RWPE2 (cell line): ENCODE measurements at places on chromosomes 1 and 21.

- no peak for DNase-seq
Observed at GRCh38 chr21:34035619-34036354, 37.6 kb upstream of the MRPS6 start.

- DNase-seq, result no peak
Observed at GRCh38 chr21:28537371-28538079, 455.2 kb downstream of the LTN1 start.

- no peak for DNase-seq
Observed at GRCh38 chr1:150560011-150560438, 10.8 kb downstream of the ADAMTSL4 start.

DNA sequence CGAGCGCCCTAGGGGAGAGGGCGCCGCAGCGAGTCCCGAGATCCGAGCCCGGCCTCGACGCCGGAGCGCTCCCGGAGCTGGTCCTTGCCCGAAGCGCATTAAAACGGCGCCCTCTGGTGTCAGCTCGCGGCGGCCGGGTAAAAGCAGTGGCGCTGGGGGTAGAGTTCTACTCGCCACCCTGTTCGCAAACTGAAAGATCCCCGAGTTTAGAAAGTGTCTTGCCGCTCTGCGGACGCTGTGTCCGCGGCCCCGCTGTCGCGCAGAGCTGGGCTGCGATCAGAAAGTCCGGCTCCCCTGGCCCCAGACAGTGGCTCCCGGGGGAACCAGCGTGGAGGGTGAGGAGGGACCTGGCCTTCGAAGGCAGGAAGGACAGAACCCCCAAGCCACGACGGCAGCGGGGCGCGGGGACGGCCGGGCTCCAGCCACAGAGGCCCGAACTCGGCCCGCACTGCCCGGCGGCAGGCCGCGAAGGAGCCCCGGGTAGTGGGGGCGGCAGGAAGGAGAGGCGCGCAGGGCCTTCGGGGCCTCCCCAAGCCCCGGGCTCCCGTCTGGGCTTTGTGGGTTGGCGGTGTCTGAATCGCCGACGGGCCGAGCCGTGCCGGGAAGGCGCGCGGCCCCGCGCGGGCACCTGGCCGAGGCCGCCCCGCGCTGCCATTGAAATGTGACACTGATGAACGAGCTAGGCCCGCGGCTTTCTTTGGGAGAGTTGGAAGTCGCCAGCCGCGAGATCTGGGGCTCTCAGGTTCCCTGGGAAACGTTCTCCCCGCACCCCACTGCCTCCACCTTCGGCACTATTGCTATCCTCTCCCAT lies 39.1 kb upstream of the NFIA start:
- DNase-seq, result peak; percentile 79

GRCh38 chr21:38352536-38353219 lies 95.9 kb downstream of the KCNJ15 start:
- no peak for DNase-seq

GRCh38 chr1:21311016-21311415 lies 20.8 kb upstream of the ECE1 start:
- no peak for DNase-seq

DNA sequence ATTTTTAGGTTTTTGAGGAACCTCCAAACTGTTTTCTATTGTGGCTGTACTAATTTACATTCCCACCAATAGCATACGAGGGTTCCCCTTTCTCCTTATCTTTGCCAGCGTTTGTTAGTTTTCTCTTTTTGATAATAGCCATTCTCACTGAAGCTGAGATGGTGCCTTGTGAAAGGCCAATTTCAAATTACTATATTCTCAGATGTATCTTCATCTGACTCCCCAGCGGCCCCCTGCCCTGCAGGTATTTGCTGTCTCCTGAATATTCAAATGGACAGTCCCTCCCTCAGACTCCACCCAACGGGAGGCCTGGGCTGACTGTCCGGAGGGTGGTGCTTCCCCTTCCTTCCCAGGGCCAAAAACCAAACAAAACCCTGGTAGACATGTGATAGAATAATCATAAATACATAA lies 33.5 kb upstream of the TARBP1 start:
- no peak for DNase-seq

DNA sequence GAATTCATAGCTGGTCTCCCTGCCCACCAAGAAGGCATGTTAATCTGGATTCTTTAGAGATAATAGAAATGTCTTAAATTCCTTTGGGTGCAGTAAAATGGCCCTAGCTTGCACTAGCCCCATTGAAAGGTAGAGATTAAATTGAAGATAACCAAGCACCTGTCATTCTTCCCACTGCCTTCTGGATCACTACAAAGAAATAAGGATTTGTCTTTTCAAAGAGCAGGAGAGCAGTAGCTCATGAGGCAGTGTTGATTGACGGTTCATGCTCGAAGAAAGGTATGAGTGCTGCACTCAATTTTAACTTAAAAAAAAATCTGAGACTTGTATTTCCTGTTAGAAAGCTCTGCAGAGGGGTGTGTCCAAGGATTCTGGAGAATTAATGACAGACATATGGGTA lies 74.9 kb upstream of the F3 start:
- DNase-seq, result no peak
